A549 treated with dexamethasone at 1 μM for 4 hours (cell line): ENCODE measurements at places on chromosomes 7 and 10. TPM values are rescaled to one million over a fixed set of nuclear protein-coding genes. Genes with fewer than 3 reads are reported as not detected.

The PRKAR2B gene
- total RNA-seq = 2.4 to 2.8 TPM (median 2.7 TPM) in 5 replicates

The MMD2 gene
- not detected in 5 replicates for total RNA-seq

The HABP2 gene
- total RNA-seq = 0.07 to 0.14 TPM (median 0.11 TPM) in 5 replicates

The HIF1AN gene
- 9.8 to 26.0 TPM (median 21.0 TPM) in 5 replicates for total RNA-seq

The UNCX gene
- total RNA-seq = 0.05 to 0.07 TPM (median 0.05 TPM) in 3 of 5 replicates, not detected in the others

The MINDY3 gene
- total RNA-seq = 13.3 to 15.0 TPM (median 14.0 TPM) in 5 replicates

The NUTM2A gene
- 0.04 to 0.15 TPM (median 0.08 TPM) in 4 of 5 replicates, not detected in the other for total RNA-seq

The SEMA3C gene
- 53.5 to 113 TPM (median 83.6 TPM) in 5 replicates for total RNA-seq

The FOXI2 gene
- total RNA-seq = not detected in 5 replicates

The MAGI2 gene
- 0.27 to 0.47 TPM (median 0.32 TPM) in 5 replicates for total RNA-seq

The GRB10 gene
- total RNA-seq = 47.3 to 61.4 TPM (median 56.9 TPM) in 5 replicates

The OR2F1 gene
- total RNA-seq = not detected in 5 replicates

The EPO gene
- 0.06 TPM in 1 of 5 replicates, not detected in the others for total RNA-seq

The PRF1 gene
- 0.02 to 0.16 TPM (median 0.05 TPM) in 3 of 5 replicates, not detected in the others for total RNA-seq

The TRPV6 gene
- not detected in 5 replicates for total RNA-seq

The LRIT1 gene
- not detected in 5 replicates for total RNA-seq

The ATP5MK gene
- 451 to 571 TPM (median 503 TPM) in 5 replicates for total RNA-seq

The DENND2A gene
- 0.59 to 1.1 TPM (median 0.78 TPM) in 5 replicates for total RNA-seq

The PCDH15 gene
- not detected in 5 replicates for total RNA-seq

The TAS2R41 gene
- total RNA-seq = not detected in 5 replicates

The GDF2 gene
- not detected in 5 replicates for total RNA-seq

The KLLN gene
- 0.45 to 0.68 TPM (median 0.60 TPM) in 5 replicates for total RNA-seq
